ENCODE measurements at places on chromosomes 3 and 15.

DNA sequence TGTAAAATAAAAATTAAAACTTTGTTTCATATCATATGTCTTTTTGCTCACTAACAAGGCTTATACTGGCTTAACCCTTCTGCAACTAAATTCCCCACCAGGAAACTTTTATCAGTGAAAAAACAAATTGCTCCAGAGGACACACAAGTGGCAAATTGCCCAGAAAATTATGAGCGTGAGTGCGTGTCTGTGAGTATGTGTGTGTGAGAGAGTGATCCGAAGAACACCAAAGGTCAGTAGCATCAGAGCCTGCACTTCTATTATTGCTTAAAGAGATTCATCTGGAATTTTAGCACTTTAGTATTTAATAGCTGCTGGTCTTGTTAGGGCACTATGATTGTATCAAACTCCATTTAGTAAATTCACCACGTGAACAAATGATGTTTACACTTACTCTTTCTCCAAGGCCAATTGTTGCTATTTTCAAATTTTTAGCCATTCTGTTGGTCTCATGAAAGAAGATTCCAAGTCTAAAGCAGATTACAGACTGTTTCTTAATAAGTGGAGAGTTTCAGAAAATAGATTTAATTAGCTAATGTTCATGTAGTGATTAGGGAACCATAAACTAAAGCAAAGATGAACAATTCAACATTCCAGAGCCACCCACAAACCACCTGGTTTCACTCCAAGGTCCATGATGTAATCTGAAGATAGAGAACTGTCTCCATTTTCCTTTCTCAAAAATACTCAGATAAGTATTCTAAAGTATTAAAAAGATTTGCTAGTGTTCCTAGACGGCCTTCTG lies 91.1 kb upstream of the IL12A start:
- DNase-seq: no peak

GRCh38 chr3:160945336-160945735 lies 159.8 kb downstream of the B3GALNT1 start:
- DNase-seq: no peak

DNA sequence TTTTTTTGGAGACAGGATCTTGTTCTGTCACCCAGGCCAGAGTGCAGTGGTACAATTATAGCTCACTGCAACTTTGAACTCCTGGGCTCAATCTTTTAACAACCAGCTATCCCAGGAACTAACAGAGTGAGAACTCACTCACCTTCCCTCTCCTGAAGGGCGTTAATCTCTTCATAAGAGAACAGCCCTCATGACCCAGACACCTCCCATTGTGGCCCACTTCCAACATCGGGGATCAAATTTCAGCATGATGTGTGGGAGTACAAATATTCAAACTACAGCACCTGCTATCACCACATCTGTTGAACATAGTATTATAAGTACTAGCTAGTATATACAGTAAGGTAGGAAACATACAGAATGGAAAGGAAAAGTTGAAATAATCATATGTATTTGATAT lies 132.5 kb downstream of the DOCK3 start:
- DNase-seq: no peak

GRCh38 chr3:39423436-39423970 lies 17.0 kb downstream of the RPSA start:
- DNase-seq: no peak

DNA sequence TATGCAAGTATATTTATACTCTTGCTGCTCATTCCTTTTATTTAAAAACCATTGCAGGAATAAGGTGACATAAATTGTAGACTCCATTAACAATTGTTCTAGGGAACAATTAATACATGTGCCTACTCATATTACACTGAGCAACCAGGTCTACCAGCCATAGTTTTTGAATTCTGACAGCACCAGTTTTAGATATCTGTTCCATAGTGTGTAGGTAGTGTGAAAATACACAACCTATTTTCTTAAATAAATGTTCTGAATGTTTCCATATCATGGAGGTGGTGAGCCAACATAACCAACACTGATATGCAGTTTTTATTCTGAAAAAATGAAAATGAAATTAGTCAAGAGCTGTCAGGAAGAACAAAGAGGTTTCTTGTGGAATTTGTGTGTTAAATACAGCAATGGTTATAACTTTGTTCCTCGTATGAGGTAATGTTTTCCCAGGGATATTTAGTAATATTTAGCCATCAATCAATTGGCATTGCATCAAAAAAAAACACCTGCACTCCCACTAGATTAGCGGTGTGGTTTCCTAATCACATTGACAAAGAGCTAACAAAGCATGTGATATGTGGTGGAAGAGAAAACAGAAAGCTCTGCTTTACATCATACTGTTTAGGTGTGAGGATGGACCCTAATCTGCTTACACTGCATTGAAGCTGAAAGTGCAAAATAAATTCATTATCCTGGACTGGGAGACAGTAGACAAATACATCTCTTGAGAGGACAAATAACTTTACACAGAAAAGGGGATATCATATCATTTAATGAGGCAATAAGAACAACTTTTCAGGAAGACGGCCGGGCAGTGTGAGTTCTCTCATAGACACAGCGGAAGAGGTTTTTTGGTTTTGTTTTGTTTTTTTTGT lies 369.5 kb upstream of the THBS1 start:
- DNase-seq: no peak

DNA sequence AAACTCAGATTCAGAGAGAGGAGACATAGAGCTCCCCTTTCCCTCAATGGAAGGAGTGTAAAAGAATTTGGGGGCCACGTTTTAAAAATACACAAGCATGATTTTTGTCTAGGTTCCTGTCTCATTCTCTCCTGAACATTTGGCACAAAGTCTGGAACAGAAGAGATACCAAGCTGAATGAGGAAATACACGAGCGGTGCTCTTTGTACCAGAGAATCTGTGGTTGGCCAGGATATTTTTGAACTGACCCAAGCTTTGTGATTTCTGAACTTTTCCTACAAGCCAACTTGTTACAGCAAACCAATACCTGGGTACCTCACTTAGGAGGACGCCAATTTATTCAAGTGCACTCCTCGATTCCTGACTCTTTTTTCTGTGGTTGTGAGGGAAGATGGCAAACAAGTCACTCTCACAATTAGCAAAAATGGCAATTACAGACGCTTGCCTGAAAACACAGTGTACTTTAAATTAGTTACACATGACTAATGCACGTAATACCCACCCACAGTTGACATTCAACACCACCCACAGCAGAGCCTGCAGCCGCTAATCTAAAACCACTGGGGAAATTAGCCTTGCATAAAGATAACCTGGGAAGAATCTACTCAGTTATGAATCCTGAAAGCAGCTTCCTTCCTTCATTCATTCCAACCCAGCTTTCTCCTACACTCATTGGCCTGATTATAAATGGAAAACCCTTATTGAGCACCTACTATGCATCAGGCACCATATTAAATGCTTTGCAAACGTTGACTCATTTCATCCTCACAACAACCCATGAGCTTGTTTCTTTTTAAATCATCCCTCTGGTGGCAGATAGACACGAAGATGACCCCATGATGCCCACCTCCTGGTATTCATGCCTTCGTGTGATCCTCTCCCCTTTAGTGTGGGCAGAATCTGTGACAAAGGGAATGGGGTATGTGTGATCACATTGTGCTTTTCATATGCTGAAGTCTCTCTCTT lies 293.5 kb downstream of the KBTBD8 start:
- no peak for DNase-seq

- DNase-seq: peak; percentile 64
Observed at GRCh38 chr15:59792359-59792758, 103.2 kb upstream of the BNIP2 start.

- DNase-seq: no peak
Observed at GRCh38 chr3:64355401-64355807, 130.1 kb upstream of the PRICKLE2 start.

DNA sequence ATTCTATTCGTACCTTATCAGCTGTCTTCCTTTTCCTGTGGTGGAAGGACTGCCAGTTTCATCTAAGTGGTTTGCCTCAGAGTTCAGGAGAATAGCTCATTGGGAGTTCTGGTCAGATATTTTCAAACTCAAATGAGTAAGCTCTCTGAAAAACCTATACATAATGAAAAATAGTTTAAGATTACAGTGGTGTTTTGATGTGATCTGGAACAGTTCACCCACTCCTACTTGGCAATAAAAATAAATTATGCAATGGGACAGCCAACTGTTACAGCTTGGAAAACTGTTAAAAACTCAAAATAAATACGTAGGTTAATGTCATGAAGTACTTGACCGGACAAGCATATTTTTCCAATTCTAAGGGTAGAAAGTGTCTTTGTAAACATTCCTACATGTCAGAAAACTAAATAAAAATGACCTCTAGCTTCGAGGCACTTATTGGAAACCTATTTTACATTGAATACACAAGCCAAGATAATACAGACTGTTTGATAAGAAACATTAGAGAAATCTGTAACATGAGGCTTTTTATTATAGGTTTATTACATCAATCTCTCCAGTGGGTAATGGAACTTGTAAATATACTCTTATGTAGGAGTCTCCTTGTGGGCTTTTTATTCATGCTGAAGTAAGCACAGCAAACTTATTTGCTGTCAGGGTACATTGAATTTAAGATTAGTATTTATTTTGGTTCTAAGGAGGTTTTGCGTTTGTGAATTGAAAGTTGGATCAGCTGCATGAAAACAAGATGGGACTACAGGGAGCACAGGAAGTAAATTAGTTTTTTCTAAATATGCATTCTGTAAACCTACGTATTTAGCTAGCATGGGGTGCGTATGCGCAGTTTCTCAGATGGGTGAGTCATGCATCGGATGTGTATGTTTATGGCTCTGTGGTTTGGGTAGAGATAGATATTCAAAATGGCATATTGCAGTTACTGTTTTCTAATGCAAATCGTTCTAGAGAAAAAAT lies 453.1 kb downstream of the IL5RA start:
- no peak for DNase-seq

GRCh38 chr15:50355980-50356379 lies 982 bp upstream of the GABPB1 start:
- DNase-seq: no peak

DNA sequence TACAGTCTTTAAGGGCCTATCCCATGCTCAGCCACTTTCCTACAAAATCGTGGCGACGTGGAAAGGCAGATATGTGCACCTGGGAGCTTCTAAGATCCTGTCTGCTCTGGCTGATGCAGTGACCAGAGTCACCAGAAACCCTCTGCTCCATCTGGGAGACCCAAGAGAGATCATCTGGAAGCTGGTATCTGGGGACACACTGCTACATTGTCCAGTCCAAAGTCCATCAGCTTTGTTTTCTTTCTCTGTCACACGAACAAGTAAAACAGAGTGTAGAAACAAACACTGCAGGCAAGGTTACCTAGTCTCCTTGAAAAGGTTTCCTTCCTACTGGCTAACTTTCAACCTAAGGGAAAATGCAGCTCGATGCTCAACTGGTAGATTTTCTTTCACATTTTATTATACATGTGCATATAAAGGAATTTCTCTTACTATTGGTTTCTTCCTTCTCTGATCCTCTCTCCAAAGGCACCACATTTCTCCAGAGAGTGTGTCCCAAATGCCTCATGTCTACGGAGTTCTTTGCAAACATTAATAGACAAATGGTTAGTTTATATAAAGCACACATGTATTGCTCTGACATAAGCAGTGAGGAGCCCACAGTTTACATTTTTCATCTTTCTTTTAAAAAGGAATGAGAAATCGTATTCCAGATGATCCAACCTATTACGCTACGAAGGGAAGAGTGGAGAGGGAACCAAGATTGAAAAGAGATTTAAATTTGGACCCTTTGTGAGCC lies 8.3 kb upstream of the GREM1 start:
- DNase-seq: no peak

DNA sequence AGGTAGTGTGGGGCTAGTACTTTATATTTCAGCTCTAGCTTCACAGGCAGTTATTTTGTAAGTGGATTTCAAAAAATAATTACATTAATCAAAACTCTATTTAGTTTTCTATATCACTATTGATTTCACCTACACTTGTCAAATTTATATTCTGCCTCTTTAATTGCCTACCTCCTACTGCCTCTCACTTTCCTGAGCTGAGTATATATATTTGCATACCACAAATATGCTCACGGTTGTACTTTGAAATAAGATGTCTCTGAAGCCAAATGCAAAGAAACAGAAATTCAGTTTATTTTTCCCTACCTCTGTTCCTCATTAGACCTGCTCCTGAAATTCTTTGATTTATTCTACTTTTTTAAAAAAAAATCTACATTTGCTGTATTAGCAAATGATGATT lies 309.3 kb upstream of the TGFBR2 start:
- no peak for DNase-seq

GRCh38 chr3:159857840-159858239 lies 130.8 kb upstream of the IL12A start:
- no peak for DNase-seq

DNA sequence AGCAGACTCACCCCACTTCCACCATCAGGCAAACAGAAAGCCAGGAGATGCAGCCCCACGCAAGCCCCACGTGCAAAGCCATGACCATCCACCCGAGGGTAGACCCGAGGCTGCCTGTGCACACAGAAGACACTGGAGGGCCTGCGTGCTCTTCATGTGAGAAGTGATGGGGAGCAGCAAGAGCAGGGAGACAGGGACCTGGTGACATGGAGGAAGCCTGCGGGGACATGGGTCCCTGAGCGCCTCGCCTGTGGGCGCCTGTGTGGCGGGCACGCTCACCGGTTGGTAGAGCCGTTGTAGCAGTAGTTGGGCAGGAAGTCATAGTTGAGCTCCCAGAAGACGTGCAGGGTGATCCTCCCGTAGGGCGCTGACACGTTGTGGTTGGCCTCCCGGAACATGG lies 65.0 kb downstream of the NIPA2 start:
- no peak for DNase-seq

GRCh38 chr15:96972201-96972600 lies 641.7 kb downstream of the NR2F2 start:
- no peak for DNase-seq

- no peak for DNase-seq
Observed at GRCh38 chr3:161413127-161413854, 42.0 kb upstream of the SPTSSB start.

GRCh38 chr3:126435456-126436315 lies 40.0 kb downstream of the ZXDC start:
- DNase-seq: no peak

GRCh38 chr3:186235554-186235953 lies 126.5 kb downstream of the DGKG start:
- DNase-seq: no peak

- no peak for DNase-seq
Observed at GRCh38 chr3:67067251-67067650, 69.1 kb downstream of the KBTBD8 start.

GRCh38 chr15:68341760-68342725 lies 64.5 kb downstream of the FEM1B start:
- no peak for DNase-seq

GRCh38 chr3:4514916-4515315 lies 21.8 kb downstream of the ITPR1 start:
- no peak for DNase-seq

- DNase-seq: no peak
Observed at GRCh38 chr3:175512700-175513099, 653.6 kb downstream of the NAALADL2 start.

GRCh38 chr15:39273717-39274411 lies 307.0 kb upstream of the THBS1 start:
- DNase-seq: no peak

- no peak for DNase-seq
Observed at GRCh38 chr3:176767385-176767784, 429.9 kb downstream of the TBL1XR1 start.

DNA sequence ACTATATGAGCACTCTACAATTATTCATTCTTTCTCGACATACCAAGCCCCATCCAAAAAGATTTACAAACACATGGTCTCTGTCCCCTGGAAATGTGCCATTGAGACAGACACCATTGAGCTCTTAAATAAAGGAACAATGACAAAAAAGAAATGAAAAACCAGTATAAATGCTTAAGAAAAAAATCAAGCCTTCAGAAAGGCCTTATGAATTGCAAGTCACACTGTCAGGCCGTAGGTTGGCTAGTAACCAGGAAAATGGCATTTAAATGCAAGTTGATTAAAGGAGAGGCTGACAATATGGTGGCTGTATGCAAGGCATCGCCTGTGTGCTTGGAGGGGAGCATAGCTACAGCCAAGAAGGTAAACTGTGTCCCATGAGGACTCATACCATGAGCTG lies 49.7 kb downstream of the SRGAP3 start:
- DNase-seq: no peak

Measured in central memory CD4-positive, alpha-beta T cell (primary cell).